CD4-positive, alpha-beta T cell treated with Interleukin-4 for 1 hour (primary cell): ENCODE measurements at places on chromosomes 13 and 19.

GRCh38 chr19:35357867-35358573 is at the start of gene FFAR3:
Gene FFAR3, plus strand, starts transcription at chr19:35358460. Its CDS starts 431 bp downstream, at chr19:35358891.
- DNase-seq: peak; percentile 46

- no peak for DNase-seq
These were observed 73.4 kb upstream of the TRPC4 start for GRCh38 chr13:37942929-37943328.

GRCh38 chr19:46383846-46384245 is 29.5 kb downstream of the CCDC8 start:
- peak; percentile 1 for DNase-seq

DNA sequence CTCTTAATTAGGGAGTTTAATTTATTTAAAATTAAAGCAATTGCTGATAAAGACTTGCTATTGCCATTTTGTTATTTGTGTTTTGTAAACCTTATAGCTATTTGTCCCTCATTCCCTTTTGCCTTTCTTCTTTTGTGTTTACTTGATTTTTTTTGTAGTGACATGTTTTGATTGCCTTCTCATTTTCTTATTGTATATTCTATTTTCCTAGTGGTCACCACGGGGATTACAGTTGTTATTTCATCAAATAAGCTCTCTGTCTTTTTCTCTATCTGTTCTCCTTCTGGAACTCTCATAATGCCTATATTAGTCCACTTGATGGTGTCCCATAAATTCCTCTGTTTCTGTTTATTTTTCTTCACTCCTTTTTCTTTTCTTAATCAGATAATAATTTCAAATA is 64.4 kb upstream of the FRY start:
- no peak for DNase-seq

DNA sequence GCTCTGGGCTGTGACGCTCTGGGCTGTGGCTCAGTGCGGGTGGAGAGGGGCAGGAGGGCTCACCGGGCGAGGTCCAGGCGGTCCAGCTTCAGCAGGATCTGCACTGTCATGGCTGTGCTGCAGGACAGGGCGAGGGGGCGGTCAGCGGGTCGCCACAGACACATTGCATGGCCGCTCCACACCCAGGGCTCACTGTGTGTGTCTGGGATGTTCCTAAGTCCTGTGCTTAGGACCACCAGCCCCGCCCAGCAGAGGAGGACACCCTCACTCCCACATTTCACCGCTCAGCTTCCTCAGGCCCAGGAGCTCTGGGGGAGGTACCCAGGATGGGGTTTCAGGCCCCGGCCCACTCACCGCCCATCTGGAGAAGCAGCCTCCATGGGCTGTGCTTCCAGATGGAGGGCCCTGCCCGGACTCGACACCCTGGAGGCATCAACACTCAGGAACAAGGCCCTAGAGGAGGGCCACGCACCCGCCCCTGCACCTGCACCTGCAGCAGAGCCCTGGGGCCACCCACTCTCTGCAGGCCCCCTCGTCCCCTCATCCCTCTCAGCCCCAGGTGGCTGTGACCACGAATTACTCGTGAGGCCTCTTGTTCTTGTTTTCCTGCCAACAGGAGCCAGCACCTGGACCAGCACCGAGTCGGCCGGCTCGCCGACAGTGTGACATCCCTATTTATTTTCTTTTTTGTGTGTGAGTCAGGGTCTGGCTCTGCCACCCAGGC is 9.7 kb upstream of the CERS1 start:
- DNase-seq: no peak

DNA sequence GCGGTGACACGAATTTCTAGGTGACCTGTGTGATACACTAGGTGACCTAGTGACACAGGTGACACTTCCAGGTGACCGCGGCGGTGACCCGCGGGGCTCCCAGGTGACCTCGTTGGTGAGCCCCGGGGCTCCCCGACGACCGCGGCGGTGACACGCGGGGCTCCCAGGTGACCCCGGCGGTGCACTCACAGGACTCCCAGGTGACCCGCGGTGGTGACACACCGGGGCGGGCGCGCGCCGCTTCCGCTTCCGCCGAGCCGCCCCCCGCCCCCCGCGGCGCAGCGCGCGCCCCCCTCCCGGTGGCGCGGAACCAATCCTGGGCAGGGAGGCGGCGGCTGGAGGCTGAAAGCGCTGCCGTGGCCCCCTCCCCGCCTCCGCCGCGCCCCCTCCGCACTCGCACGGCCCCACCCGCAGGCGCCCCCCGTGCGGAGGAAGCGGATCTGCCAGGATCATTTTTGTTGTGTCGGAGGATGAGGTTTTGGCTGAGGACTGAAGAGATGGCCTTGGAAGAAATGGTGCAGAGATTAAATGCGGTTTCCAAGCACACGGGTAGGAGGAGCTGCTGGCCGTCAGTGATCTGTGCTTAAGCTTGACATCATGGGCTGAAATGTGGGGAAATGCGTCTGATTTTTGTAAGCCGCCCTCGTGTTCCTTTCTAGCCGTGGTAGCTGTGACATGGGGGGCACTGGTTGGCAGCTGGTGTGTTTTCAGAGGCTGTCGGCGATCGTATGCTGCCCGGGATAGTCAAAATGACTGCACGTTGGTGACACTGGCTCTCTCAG is at the start of gene MCF2L:
TSS of gene MCF2L (plus strand) at position 305 of the 782 bp plus-strand sequence. CDS start at position 471, 166 bp downstream.
- peak; percentile 65 for DNase-seq

GRCh38 chr19:3890591-3890990 is 10.1 kb downstream of the ATCAY start:
- no peak for DNase-seq

GRCh38 chr19:55156202-55157063 is 1.1 kb downstream of the TNNI3 start:
- DNase-seq: peak; percentile 25

DNA sequence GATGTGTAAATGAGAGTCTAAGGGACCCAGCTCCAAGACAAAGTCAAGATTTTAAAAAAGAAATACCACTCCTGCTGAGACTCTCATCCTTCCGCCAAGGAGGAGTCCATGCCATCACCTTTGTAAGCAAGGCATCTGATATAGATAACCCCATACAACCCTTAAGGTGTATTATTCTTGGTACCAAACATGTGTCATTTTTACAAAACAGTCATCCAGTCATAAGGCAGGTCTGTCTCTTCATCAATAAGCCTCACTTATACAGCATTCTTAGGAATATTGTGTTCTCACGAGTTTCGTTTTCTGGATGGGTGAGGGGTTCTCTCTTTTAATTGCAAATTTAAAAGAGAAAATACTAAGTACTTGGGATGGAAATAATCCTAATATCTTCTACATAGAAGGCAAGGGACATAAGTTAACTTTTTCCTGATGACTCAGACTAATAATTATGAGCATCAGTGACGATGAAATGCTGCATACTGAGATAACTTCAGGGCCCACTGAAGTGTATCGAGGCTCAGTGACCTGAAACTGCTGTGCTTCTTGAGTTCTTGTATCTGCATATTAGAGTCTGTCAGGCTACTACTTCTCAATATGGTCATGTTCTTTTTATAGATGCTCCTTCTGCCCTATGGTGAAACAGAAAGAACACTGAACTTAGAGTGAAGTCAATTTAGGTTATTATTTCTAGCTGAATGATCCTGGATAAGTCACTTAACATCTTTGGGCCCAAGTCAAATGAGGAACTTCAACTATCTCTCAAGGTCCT is 166.6 kb downstream of the KLF12 start:
- peak; percentile 17 for DNase-seq

GRCh38 chr13:105915146-105915850 is 620.2 kb downstream of the EFNB2 start:
- no peak for DNase-seq

- no peak for DNase-seq
These were observed 307.7 kb downstream of the PCDH9 start for GRCh38 chr13:66922444-66922843.

DNA sequence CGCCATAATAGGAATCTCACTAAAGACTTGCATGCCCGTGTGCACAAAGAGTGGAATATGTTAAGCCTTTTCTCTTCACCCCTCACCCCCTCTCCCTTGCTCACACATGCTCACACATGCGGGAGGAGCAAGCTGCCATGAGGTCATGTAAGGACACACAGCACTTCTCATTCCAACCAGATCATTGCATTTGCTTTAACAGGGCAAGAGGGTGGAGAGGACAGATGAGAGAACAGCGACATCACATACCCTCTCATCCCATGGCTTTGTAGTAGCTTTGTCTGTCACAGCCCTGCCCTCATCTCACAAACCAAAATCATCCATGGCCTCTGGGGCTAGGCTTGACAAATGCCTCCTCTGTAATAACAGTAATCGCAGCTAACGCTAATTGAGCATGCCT is 145.6 kb upstream of the FRY start:
- no peak for DNase-seq

DNA sequence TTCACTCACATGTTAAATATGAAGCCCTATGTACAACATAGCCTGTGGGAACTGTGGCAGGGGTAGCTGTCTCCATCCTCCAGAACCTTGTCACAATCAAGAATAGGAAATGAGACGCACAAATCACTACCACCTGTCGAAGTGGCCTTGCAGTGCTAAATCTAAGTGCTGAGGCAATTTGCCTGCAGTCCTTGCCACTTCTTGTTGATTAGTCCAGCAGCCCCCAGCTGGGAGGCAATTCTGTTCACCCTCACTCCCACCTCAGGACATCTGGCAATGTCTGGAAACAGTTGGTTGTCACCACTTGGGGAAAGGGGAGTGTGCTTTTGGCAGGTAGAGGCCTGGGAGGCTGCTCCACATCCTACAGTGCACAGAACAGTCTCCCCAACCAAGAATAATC is 10.7 kb downstream of the RFX2 start:
- no peak for DNase-seq
